Adipocyte (in vitro differentiated cells): ENCODE measurements at places on chromosomes 1 and 21.

- no peak for DNase-seq
Observed at GRCh38 chr1:8891401-8891800, 12.9 kb upstream of the ENO1 start.

GRCh38 chr1:200755456-200755855, 16.8 kb downstream of the CAMSAP2 start:
- no peak for DNase-seq

GRCh38 chr1:17682400-17682799, 72.7 kb upstream of the ACTL8 start:
- DNase-seq = no peak

GRCh38 chr1:6331543-6332273, 61.9 kb downstream of the ACOT7 start:
- no peak for DNase-seq

GRCh38 chr1:49364676-49365075, 588.0 kb upstream of the BEND5 start:
- no peak for DNase-seq

DNA sequence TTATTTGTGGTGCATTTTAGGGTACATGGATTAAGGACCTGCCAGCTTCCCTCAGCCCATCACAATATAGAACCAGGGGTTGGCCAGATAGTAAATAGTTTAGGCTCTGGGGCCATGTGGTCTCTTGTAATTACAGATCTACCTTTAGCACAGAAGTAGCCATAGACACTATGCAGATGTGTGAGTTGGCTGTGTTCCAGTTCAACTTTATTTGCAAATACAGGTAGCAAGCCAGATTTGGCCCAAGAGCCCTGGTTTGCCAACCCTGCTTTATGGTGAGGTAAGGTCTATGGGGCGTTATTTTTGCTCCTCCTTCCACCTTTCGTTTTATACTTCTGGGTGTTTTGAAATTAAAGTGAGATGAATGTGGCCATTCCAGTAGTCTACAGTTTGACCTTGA, 48.7 kb downstream of the MRPS6 start:
- no peak for DNase-seq

DNA sequence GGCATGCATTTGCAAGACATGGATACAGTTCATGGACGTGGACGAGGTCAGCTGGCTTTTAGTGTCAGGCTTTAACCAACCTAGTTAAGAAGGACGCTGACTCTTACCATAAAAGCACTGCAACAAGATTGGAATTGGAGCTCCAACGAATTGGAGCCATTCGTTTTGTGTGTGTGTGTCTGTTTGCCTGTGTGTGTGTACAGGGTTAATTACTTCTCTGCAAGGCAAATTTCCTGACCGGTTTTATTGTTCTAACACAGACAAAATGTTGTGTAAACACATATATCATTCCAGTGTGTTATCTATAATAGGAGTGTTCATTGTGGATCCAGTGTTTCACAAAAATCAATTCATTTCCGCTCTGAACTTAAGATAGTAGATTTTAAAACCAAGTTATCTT, 7.9 kb downstream of the ITSN1 start:
- DNase-seq = no peak

DNA sequence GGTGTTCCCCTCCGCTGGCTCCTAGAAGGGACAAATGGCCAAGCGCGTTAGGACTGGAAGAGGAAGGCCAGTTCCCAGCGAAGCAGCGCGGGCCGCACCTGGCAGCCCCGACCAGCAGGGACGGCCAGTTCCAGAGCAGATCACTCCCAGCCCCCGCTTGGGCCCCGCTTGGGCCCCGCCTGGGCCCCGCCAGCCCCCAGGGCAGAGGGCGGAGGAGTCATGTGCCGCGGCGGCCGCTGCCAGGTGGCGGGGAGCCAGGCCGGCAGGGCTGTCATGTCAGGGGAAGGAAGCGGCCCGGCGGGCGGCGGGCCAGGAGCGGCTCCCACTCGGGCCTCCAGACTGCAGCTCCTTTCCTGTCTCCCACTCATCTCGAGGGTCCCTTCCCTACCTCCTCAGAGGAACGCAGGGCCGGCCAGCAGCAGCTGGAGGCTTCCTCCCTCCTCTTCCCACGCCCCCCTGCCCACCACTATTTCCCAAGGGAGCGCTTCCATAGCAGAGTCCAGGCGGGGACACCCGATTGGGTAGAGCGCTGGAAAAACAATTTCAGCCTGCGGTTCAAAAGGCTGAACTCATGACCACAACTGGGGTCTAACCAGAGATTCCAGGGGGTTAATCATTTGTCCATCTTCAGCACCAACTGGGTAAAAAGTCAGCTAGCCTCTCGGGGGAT, 16.5 kb downstream of the ZNF697 start:
- DNase-seq = peak; percentile 78
